ENCODE measurements at places on chromosomes 4 and X.

DNA sequence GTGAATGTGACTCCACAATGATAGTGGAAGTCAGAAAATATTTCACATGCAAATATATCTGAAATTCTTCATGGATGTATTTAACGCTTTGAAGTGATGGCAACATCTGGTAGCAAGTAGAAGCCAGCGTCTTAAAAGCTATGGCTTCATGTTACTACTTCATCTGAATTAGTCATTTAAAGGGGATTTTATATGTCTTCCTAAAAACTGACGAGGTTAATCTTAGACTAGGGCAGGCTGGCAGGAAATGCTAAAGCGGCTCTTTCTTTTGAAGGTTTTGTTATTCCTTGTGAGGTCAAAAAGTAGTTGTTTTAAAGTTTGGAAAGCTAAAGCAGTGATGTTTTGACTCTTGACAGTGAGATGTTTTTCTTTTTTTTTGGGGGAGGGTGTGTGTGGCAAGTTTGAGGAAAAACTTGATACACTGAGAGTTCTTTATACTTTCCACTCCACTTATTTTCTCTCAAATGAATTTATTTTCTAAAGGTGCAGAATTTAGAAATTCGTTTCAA is 22.6 kb downstream of the PLS3 start:
- no peak for ATAC-seq

DNA sequence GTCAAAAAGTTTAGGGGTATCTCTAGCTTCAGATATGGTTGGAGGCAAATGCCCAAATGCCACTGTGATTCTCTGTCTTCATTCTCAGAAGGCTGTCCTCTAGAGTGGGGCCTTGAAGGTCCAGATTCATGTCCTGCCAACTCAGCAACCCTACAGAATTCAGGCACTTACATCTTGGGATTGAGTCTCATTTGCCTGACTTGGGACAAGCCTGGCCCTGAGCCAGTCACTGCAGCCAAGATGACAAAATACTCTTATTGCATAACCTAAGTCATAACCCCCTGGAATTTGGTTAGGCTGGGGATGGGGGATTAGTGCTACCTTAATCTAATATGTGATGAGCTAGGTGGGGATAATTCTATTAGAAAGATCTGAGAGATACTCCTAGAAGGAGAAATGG is 100.5 kb downstream of the AREG start:
- ATAC-seq, result no peak

- ATAC-seq, result no peak
These were observed 71.9 kb downstream of the WDFY3 start for GRCh38 chr4:84894621-84895020.

GRCh38 chr4:24754571-24754970 is 40.8 kb upstream of the SOD3 start:
- no peak for ATAC-seq

GRCh38 chr4:8419222-8420041 is 21.1 kb downstream of the ACOX3 start:
- peak; percentile 78 for ATAC-seq

DNA sequence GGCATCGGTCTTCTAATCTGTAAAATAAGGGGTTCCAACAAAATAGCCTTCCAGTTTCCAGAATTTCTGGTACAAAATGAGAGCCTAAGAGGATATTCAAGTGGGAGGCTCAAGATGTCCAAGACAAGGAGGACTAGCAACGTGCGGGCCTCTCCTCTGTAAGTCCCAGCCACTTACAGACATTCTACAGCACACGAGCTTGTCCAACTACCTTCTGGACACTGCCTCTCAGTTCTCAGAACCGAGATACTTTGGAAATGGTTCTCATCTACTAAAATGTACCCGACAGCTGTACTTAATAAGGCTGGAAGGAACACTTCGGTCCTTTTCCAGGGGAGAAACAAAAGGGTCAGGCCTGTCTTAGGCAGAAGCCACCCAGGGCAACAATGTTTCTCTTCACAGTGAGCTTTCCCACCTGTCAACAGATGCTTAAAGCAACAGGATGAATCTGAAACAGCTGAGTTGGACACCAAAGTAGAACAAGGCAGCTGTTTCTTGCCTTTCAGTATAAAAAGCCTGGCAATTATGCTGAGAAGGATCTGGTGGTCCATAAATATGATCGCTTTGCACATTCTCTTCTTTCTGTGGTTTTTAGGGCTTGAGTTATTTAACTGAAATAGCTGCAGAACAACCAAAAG is 127.0 kb downstream of the HS6ST2 start:
- ATAC-seq, result peak; percentile 43

DNA sequence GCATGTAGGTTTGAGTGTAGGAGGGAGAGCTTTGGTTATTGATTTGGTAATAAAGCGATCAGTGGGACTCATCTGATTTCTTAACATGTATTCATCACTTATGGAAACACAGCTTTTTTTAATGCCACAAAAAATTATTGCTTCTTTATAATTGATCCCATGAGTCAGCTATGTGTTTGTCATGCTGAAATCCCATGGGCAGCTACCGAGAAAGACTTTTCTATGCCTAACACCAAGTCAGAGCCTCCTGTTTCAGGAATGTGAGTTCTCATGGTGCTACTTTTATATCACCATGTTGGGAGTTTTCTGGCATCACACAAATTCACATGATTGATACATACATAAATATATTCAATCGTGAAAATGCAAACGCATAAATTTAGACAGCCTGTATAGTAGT is 165.7 kb downstream of the RAPGEF2 start:
- no peak for ATAC-seq

GRCh38 chr4:159455675-159456237 is 352.9 kb downstream of the RAPGEF2 start:
- ATAC-seq, result no peak

- ATAC-seq, result no peak
These were observed 708 bp downstream of the BCLAF3 start for GRCh38 chrX:19990151-19990555.

DNA sequence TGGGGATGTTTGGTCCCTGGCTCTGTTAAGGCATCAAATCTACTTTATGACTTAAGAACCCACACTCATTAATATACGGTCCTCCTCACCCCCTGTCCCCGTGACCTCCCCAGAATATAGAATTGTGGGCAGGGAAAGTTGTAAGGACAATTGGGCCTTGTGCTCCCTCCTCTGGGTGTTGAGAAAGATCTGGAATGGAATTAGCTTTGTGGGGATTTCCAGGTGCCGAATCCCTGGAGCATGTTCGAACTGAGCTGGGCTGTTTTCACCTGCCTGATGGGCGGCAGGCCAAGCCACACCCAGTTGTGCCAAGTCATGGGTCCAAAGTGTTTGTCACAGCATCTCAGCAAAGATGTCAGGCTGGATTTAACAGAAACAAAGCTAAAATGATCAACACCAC is 349.3 kb upstream of the KLF3 start:
- ATAC-seq, result no peak

DNA sequence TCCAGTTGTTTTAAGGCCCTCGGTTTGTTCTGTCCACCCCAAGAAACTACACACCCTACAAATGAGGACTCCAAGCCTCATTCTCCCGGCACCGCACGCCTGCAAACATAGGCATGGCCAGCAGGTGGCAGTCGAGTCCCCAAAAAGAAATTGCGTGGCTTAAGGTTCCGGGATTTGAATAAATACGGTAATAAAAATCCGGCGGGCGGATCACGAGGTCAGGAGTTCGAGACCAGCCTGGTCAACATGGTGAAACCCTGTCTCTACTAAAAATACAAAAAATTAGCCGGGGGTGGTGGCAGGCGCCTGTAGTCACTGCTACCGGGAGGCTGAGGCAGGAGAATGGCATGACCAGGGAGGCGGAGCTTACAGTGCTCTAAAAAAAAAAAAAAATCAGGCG is 21.8 kb upstream of the CSF2RA start:
- ATAC-seq, result peak; percentile 45

- ATAC-seq, result peak; percentile 58
These were observed 654 bp upstream of the DDIT4L start for GRCh38 chr4:100190643-100191600.

DNA sequence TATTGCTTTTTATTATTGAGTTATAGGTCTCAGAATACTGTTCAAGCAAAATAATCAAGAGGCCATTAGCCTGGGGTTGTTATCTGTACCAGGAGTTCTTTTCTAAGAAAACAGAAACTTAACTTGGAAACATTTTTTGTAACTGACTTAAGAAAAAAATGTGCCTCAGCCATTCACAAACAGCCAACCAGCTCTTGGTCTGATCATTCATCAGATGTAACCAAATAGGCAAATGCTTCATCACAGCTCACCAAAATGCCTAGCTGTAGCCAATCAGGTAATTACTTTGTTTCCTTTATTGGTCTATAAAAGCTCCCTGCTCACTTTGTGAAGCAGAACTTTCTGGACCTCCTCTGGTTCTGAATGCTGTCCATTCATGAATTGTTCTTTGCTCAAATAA is 387.7 kb downstream of the FAT4 start:
- ATAC-seq, result no peak

GRCh38 chr4:172726001-172726423 is 442.6 kb upstream of the GALNT7 start:
- ATAC-seq, result no peak

- peak; percentile 80 for ATAC-seq
These were observed at the start of gene BTC for GRCh38 chr4:74794382-74795010. TSS of gene BTC (minus strand) at chr4:74794523. CDS start at chr4:74794325, 198 bp downstream.

GRCh38 chrX:24428516-24428915 is 36.6 kb upstream of the PDK3 start:
- ATAC-seq, result no peak

GRCh38 chr4:150668824-150669223 is 86.9 kb downstream of the MAB21L2 start:
- no peak for ATAC-seq

DNA sequence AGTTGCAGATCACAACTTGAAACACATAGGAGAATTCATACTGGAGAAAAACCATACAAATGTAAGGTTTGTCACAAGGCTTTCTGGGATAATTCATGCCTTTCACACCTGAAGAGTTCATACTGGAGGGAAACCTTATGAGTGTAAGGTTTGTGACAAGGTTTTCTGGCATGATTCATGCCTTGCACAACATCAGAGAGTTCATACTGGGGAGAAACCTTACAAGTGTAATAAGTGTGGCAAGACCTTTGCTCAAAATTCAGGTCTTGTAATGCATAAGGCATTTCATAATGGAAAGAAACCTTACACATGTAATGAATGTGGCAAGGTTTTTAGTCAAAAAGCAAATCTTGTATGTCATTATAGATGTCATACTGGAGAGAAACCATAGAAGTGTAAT is 58.8 kb upstream of the ENPEP start:
- no peak for ATAC-seq

DNA sequence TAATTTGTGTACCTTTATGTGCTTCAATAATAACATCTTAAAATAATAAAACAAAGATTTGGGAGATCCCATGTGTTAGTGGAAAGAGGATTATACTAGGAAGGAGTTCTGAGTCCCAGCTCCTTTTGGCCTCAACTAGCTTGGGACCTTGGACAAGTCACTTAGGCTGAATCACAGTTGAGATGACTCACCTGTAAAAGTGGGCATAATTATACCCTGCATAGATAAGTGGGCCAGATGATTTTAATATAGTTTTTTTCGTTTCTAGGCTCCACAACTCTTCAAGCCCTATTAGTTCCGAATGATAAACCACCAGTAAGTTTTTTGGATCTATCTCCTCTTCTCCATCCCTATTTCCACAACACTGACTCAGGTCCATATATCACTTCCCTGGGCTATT is 131.8 kb downstream of the ENOX2 start:
- ATAC-seq, result no peak

GRCh38 chr4:89368861-89369260 is 61.3 kb upstream of the GPRIN3 start:
- no peak for ATAC-seq

DNA sequence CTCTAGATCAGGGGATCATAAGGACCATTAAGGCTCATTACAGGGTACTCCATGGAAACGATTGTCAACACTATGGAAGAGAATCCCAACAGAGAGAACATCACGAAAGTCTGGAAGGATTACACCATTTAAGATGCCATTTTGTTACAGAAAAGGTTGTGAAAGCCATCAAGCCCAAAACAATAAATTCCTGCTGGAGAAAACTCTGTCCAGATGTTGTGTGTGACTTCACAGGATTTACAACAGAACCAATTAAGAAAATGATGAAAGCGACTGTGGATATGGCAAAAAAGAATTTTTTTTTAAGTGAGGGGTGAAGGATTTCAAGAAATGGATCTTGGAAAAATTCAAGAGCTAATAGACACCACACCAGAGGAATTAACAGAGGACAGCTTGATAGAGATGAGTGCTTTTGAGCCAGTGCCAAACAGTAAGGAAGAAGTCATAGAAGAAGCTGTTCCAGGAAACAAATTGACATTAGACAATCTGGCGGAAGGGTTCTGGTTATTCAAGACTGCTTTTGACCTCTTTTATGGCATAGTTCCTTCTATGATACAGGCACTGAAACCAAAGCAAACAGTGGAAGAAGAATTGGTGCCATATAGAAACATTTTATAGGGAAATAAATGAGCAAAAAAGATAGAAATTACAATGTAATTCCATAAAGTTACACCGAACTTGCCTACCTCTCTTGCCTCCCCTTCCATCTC is 17.3 kb upstream of the LSM6 start:
- no peak for ATAC-seq

DNA sequence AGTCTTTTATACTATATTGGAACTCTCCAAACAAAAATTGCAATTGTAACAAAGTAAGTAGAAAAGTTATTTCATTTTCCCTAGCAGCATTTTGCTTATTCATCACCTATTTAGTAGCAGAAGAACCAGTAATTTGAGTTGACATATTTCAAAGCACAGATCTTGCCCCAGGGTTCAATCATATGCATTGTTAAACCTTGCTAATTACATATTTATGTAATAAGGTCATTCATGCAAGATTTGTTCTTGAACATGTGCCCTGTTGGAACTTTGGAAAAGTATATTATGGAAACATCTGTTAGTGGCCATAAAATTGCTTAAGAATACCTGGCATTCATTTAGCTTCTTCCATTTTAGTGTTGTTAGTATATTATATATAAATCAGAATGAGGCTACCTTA is 191.7 kb downstream of the TLL1 start:
- ATAC-seq, result no peak

DNA sequence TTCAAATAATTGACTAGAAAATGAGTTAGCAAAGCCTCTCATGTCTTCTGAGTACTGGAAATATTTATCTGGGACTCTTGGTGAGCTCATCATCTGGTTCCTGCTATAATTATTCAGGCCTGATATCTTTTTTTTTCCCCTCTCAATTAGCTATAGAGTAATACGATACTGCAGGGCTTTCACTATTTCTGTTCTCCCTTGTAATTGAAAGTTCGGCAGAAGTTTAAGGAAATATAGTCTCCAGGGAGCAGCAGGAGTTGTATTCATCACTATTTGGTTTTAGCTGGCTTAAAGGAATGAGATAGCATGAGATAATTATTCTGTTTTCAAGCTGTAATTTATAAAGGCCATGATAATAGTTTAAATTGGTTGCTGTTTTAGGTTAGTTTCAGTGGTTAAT is 378.6 kb upstream of the EPHA5 start:
- no peak for ATAC-seq

GRCh38 chrX:18931972-18932371 is 51.9 kb downstream of the PHKA2 start:
- ATAC-seq, result no peak

GRCh38 chr4:105946771-105947170 is 51.5 kb downstream of the NPNT start:
- ATAC-seq, result no peak

GRCh38 chrX:153881281-153881680 is 4.7 kb downstream of the L1CAM start:
- ATAC-seq, result no peak

Data from gastroesophageal sphincter (tissue), 4 donors.